ENCODE measurements at places on chromosomes 1 and 21.

GRCh38 chr1:84283381-84283780, 18.1 kb upstream of the SAMD13 start:
- no peaks in the 10 kb centered on the region for H3K27me3 ChIP-seq
- DNase-seq, result no peak
- no peaks in the 10 kb centered on the region for H3K36me3 ChIP-seq
- H3K4me3 ChIP-seq, result no peak overlapping the region

- H3K4me3 ChIP-seq, result no peak overlapping the region
- peaks cover 24% of the 10 kb centered on the region for H3K4me1 ChIP-seq
- peaks cover 2% of the 10 kb centered on the region for H3K27me3 ChIP-seq
- H3K36me3 ChIP-seq, result no peaks in the 10 kb centered on the region
- DNase-seq, result no peak
These were observed 25.5 kb downstream of the MAN1C1 start for GRCh38 chr1:25641931-25642573.

GRCh38 chr1:1291548-1292441, 11.6 kb downstream of the SCNN1D start:
- H3K27me3 ChIP-seq, result no peaks in the 10 kb centered on the region
- no peaks in the 10 kb centered on the region for H3K36me3 ChIP-seq
- DNase-seq, result peak; percentile 56
- no peaks in the 10 kb centered on the region for H3K4me1 ChIP-seq
- H3K4me3 ChIP-seq, result no peak overlapping the region

GRCh38 chr1:15212216-15212953, 34.6 kb upstream of the FHAD1 start:
- no peak overlapping the region for H3K27ac ChIP-seq
- H3K27me3 ChIP-seq, result no peaks in the 10 kb centered on the region
- no peak for DNase-seq
- H3K36me3 ChIP-seq, result no peaks in the 10 kb centered on the region
- H3K4me3 ChIP-seq, result no peak overlapping the region

GRCh38 chr1:5765997-5766913, 226.0 kb downstream of the NPHP4 start:
- H3K27ac ChIP-seq, result no peak overlapping the region
- H3K36me3 ChIP-seq, result no peaks in the 10 kb centered on the region
- no peaks in the 10 kb centered on the region for H3K4me1 ChIP-seq
- DNase-seq, result no peak
- H3K4me3 ChIP-seq, result no peak overlapping the region

DNA sequence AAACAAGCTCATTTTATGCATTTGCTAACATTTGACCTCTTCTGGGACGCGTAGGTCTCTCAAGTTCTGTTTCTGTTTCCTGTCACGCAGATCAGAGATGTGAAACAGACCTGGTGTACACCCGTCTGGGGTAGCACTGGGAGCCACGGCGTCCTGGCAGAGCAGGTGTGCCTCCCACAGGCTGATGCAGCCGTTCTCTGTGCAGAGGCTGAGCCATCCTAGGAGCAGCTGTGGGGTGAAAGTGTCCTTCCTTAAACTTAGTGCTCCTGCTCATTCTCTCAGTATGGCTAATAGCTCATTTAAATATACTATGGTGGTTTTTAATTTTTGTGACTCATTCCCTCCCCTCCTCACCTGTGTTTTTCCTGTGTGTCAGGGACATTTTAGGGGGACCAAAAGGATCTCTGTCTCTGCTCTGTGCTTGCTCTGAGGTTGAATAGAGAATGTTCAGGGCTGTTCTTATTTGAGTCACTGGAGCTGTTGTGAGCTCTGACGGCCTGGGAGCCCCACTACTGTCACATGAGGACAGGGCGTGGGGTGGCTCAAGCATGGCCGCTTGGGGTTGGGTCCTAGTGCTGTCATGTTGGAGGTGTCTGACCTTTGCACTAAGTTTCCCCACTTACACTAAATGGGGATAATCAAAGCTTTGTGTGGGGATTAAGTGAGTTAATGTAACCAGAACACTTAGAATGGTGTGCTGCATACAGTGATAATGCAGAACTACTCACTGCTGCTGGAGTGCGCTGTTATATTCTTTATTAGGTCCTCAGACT, 43.0 kb downstream of the GALNT2 start:
- no peak for DNase-seq
- H3K27ac ChIP-seq, result no peak overlapping the region
- peaks cover 17% of the 10 kb centered on the region for H3K4me1 ChIP-seq
- H3K4me3 ChIP-seq, result no peak overlapping the region

DNA sequence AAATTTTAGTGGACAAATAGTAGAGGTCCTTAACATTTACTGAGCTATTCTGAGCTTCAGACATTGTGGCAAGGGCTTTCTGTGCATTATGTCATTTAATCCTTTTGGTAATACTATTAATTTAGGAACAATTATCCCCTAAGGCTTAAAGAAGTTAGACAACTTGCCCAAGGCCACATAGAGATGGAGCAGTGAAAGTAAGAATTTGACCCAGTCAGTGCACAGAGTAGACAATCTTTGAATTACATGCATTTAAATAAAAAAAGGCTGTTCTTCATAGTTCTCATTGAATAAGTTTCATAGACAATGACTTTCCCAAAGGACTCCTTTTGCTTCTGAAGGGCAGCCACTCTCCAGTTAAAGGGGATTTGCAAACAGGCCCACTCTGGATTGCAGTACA, 142.7 kb downstream of the RUNX1 start:
- DNase-seq, result no peak
- no peaks in the 10 kb centered on the region for H3K27me3 ChIP-seq
- H3K4me3 ChIP-seq, result no peak overlapping the region
- no peaks in the 10 kb centered on the region for H3K36me3 ChIP-seq

- H3K36me3 ChIP-seq, result peaks cover 4% of the 10 kb centered on the region
- DNase-seq, result no peak
- H3K4me3 ChIP-seq, result no peak overlapping the region
These were observed 23.3 kb downstream of the TBX19 start for GRCh38 chr1:168303716-168304540.

DNA sequence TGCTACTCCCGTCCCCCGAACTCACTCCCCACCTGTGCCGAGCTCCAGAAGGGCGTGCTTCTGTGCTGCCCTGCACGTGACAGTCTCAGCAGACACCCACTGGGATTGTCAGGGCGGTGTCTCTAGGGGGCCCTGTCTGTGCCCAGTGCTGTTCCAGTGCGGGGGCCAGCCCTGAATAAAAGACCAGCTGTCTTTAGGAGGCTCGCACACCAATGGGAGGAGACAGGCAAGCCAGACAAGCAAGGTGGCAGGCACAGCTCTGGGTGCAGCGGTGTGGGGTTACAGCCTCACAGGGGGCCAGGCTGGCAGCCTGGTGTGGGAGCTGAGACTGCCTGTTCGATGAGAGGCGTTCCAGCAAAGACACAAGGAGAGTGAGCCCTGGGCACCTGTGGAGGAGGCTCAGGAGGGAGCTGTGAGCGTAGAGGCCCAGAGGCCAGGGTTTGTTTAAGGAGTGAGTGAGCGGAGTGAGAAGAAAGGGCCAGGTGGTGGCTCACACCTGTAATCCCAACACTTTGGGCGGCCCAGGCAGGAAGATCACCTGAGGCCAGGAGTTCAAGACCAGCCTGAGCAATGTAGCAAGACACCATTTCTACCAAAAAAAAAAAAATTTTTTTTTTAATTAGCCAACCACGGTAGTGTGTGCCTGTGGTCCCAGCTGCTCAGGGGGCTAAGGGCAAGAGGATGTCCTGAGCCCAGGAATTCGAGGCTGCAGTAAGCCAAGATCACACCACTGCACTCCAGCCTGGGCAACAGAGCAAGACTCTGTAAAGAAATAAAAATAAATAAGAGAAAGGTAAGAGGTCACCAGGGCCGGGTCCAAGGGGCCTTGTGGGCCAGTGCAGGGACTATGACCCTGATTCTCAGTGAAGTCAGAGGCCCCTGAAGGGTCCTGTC, 48.2 kb upstream of the ARHGEF16 start:
- H3K4me3 ChIP-seq, result no peak overlapping the region
- H3K36me3 ChIP-seq, result no peaks in the 10 kb centered on the region
- H3K4me1 ChIP-seq, result no peaks in the 10 kb centered on the region
- no peaks in the 10 kb centered on the region for H3K27me3 ChIP-seq

DNA sequence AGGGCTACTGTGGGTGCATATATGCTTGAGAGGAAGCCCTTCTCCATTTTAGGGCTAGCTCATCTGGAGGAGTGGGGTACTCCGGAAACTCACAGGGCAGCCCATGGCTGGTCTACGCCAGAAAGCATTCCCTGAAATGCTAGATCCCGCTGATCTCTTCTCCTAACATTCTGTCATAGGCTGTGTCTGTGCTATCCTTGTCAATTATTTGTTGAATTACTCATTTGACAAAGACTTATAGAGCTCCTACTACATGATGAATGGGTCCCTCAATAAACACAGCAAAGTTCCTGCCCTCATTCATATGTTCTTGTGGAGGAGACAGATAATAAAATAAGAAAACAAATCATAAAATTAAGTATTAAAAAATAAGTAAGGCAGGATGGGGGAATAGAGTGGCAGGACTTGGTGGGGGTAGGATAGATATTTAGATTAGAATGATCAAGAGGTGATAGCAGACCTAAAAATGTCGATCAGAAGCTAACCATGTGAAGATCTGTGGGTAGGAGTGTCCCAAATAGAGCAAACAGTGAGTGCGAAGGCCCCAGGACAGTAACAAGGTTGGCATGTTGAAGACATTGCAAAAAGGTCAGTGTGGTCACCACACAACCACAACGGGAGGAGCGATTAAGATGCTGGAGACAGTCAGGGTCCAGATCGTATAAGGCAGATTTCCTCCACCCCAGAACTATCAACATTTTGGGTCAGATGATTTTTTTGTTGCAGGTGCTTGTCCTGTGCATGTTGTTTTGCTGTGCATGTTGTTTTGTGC, 13.2 kb downstream of the NGF start:
- no peak overlapping the region for H3K4me3 ChIP-seq
- no peak for DNase-seq
- H3K27ac ChIP-seq, result no peak overlapping the region
- no peaks in the 10 kb centered on the region for H3K36me3 ChIP-seq
- H3K27me3 ChIP-seq, result no peaks in the 10 kb centered on the region
- H3K4me1 ChIP-seq, result no peaks in the 10 kb centered on the region

- no peaks in the 10 kb centered on the region for H3K36me3 ChIP-seq
- H3K4me1 ChIP-seq, result no peaks in the 10 kb centered on the region
- no peak overlapping the region for H3K27ac ChIP-seq
- H3K27me3 ChIP-seq, result no peaks in the 10 kb centered on the region
These were observed 116.3 kb downstream of the NCAM2 start for GRCh38 chr21:21114461-21114860.

GRCh38 chr1:206521127-206521526, 13.8 kb downstream of the RASSF5 start:
- H3K36me3 ChIP-seq, result no peaks in the 10 kb centered on the region
- no peak for DNase-seq
- no peaks in the 10 kb centered on the region for H3K27me3 ChIP-seq
- peaks cover 5% of the 10 kb centered on the region for H3K4me1 ChIP-seq
- no peak overlapping the region for H3K4me3 ChIP-seq
- no peak overlapping the region for H3K27ac ChIP-seq

- DNase-seq, result no peak
- no peaks in the 10 kb centered on the region for H3K4me1 ChIP-seq
- no peak overlapping the region for H3K27ac ChIP-seq
- no peaks in the 10 kb centered on the region for H3K27me3 ChIP-seq
- no peak overlapping the region for H3K4me3 ChIP-seq
- H3K36me3 ChIP-seq, result no peaks in the 10 kb centered on the region
These were observed 131.0 kb upstream of the KIAA1614 start for GRCh38 chr1:180781718-180782117.

- H3K27me3 ChIP-seq, result no peaks in the 10 kb centered on the region
- DNase-seq, result no peak
- no peaks in the 10 kb centered on the region for H3K4me1 ChIP-seq
- H3K36me3 ChIP-seq, result no peaks in the 10 kb centered on the region
- no peak overlapping the region for H3K27ac ChIP-seq
These were observed 129.6 kb downstream of the LRRC40 start for GRCh38 chr1:70075761-70076160.

GRCh38 chr1:28159680-28160079, 16.8 kb downstream of the PTAFR start:
- H3K4me1 ChIP-seq, result peaks cover 12% of the 10 kb centered on the region
- H3K27ac ChIP-seq, result no peak overlapping the region
- H3K27me3 ChIP-seq, result no peaks in the 10 kb centered on the region
- DNase-seq, result no peak
- no peak overlapping the region for H3K4me3 ChIP-seq

- no peak for DNase-seq
- H3K36me3 ChIP-seq, result peaks cover 5% of the 10 kb centered on the region
- no peaks in the 10 kb centered on the region for H3K27me3 ChIP-seq
- H3K4me1 ChIP-seq, result peaks cover 9% of the 10 kb centered on the region
These were observed 26.8 kb downstream of the SESN2 start for GRCh38 chr1:28286111-28286510.

GRCh38 chr21:35256468-35256988, 207.4 kb upstream of the RUNX1 start:
- DNase-seq, result no peak
- H3K27ac ChIP-seq, result no peak overlapping the region
- H3K4me1 ChIP-seq, result no peaks in the 10 kb centered on the region
- no peaks in the 10 kb centered on the region for H3K27me3 ChIP-seq

DNA sequence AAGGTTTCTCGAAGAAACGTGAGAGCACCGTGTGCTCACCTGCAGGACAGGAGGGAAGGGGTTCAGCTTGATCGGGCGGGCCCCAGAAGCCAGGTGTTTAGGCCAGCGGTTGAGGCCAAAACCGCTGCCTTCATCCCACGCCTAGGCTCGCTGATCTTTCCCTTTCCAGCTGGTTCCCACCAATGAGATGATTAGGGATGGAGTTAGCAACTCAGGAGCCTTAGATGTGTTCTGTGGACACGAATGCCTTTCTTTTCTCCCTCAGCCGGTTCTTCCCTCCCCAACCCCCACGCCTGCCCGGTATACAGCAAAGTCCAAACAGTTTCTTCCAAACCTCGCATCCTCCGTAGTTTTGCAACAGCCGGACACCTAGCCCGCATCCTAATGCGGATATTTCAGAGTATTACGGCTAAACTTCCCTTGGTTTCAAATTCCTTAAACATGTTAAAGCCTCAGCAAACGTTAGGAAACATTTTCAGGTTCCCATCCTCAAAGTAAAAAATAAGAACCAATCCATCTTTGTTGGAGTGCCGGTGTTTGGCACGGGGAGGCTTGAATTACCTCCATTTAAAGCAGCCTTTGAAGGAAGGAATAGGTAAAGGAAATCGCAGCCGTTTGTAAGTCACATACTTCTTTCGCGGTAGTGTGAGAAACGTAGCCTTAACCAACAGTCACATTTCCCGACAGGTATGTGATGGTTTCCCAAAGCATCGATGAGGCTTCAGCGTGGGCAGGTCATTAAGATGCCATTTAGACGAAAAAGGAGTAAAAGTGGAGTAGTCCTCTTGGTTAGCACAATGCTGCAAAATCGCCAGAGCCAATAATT, 1.1 kb downstream of the LRRC8C start:
- H3K27ac ChIP-seq, result peak overlapping the region; percentile 78
- DNase-seq, result no peak
- H3K27me3 ChIP-seq, result no peaks in the 10 kb centered on the region
- no peaks in the 10 kb centered on the region for H3K36me3 ChIP-seq
- peak overlapping the region; percentile 91 for H3K4me3 ChIP-seq
